ENCODE measurements at places on chromosomes 11 and 22. TPM values are rescaled to one million over a fixed set of nuclear protein-coding genes. Genes with fewer than 3 reads are reported as not detected.

The TMPRSS4 gene
- total RNA-seq = not detected

- DNase-seq = peak; percentile 85
- H3K27me3 ChIP-seq = no peaks in the 10 kb centered on the region
- peak overlapping the region; percentile 78 for H3K27ac ChIP-seq
- H3K4me3 ChIP-seq = peak overlapping the region; percentile 48
- H3K4me1 ChIP-seq = peaks cover 24% of the 10 kb centered on the region
- no peaks in the 10 kb centered on the region for H3K36me3 ChIP-seq
Observed at GRCh38 chr22:38953577-38954413, 3.6 kb upstream of the APOBEC3A start.

The DRD4 gene
- not detected for total RNA-seq

DNA sequence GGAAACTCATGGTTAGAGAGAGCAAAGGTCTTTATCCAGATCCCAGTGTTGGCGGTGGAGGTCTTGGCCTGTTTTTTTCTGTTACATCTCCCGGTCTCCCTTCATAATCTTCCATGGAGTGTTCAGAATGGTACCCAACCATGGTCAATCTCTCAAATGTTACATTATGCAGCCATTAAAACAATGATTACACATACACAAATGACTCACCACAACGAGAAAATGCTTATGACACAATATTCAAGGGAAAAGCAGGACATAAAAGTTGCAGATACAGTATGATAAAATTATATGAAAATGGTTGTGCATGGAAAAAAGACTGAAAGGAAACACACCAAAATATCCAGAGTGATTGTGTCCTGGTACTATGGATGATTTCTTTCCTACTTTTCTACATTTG, 17.8 kb upstream of the CSNK1E start:
- no peak for DNase-seq
- H3K27ac ChIP-seq = no peak overlapping the region
- H3K36me3 ChIP-seq = no peaks in the 10 kb centered on the region
- H3K4me3 ChIP-seq = no peak overlapping the region
- H3K27me3 ChIP-seq = no peaks in the 10 kb centered on the region

Measured in GM12878 (cell line).